ENCODE measurements at places on chromosomes 7 and 10. TPM values are rescaled to one million over a fixed set of nuclear protein-coding genes. Genes with fewer than 3 reads are reported as not detected.
A peak's percentile ranks its signal among the peaks of the same experiment; 100 is the strongest.

GRCh38 chr10:20133669-20134189 is 317.5 kb downstream of the PLXDC2 start:
- DNase-seq: no peak

GRCh38 chr7:108618056-108618455 is 48.4 kb downstream of the DNAJB9 start:
- DNase-seq: no peak

- peak; percentile 25 for DNase-seq
Measured at GRCh38 chr7:87797798-87798403, 78.3 kb downstream of the SLC25A40 start.

DNA sequence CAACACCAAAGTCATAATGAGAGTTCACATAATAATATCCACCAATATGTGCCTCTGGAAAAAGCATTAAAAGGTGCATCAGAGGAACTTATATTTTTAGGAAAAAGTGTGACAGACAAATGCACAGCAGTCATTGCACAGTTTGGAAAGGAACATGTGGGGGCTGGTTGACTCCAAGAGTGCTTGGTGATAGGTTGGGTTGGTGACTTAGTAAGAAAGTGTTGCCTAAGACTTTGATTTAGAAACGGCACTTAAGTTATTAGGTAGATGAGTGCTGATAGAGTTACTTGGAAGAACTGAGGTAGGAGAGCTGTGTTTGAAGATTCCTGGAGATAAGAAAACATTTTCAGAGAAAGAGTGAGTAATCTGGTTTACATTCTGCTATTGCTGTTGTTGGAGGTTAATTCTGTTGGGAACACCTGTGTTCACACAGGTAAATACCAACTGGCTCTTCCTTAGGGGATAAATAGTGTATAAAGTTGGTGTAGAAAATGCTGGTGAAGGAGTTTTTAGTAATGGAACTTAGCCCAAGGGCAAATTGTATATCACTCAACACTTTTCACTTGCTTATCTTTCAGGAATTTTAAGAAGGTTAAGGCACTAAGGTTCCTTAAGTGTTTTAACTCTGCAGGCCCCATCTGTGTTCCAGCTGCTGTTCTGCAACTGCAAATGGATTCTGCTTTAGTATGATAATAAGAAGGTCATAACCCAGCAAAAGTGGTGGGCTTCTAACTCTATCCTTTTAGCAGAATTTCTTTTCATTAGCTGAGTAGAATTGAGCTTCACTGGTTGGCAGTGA is 196.1 kb downstream of the NSUN6 start:
- no peak for DNase-seq

The UTF1 gene
- 0.18 TPM for total RNA-seq

GRCh38 chr7:54802841-54803240 is 43.8 kb upstream of the SEC61G start:
- DNase-seq: peak; percentile 23

GRCh38 chr10:50431133-50431532 is 179.8 kb upstream of the ASAH2 start:
- DNase-seq: peak; percentile 68

The SORCS3 gene
- 1.00 TPM for total RNA-seq

The FAM149B1 gene
- 14.9 TPM for total RNA-seq

DNA sequence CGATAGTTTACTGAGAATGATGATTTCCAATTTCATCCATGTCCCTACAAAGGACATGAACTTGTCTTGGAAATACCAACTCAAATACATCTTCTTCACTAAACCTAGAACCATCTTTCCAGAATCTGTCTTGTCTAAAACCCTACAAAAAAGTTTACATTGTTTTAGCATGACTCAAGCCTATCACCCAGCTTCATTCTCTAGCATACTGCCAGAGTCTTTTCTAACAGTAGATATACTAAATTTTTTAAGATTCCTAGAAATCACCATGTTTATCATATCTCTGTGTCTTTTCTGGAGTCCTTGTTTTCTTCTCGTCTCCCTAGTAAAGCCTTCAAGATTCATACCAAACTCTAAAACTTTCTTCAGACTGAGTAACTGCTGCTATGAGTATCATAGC is 129.7 kb downstream of the SEMA3E start:
- DNase-seq: no peak

DNA sequence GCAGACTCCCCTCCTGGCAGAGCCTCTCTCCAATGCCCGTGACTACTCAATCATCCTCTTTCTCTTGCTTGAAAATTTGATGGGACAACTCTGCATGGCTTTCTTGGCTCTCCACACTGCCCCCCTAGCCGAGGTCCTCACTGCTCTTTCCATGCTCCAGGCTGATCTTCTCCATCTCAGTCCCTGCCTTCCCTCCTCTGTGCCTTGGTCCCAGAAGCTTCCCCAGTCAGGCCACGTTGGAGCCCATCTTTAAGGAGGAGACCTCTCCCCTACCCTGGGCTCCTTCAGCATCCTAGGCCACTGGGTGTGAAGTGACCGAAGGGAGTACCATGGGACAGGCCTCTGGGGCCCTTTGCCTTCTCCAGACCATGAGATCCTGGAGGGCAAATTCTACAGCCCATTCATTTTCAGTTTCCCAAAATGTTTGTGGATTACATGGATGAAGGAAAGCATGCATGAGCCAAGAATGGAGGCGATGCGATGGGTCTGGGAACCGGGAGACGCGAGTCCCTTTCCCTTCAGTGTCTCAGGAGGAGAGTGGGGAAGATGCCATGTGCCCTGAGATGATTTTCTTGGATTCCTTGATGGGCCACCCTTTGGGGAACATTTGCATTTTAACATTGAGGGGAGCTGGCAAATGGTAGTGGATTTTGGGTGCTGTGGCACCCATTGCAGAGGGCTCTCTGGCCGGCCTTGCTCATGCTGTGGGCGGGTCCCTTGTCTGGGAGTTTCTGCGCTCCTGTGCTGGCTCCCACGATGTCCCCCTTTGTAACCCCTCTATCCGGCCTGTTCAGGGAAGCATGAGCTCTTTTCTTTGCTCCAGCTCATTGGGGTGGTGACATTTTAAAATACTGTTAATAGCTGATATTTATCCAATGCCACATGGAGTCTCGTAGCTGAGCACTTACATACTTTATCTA is 376.6 kb downstream of the RPS24 start:
- DNase-seq: no peak

The NOBOX gene
- total RNA-seq: not detected

- peak; percentile 27 for DNase-seq
Measured at GRCh38 chr7:106870983-106871410, 5.9 kb downstream of the PIK3CG start.

The MBL2 gene
- total RNA-seq: not detected

DNA sequence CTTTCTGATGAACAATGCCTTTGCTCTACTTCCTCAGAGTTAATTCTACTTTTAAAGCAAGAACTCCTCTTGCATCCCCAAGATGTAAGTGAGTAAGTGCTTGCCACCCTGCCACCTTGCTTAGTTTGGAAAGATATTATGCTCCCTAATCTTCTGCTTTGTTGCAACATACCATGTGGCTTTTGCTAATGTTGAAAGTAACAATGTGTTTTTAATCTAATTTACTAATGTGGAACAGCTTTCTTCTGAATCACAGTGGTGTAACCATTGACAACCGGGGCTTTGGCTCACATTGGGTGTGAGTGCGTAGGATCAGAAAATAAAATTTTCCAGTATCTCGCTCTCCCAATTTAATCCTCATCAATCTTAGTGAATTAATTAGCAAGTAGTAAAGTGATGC is 254.1 kb upstream of the PTER start:
- no peak for DNase-seq

The SEMA4G gene
- total RNA-seq: 5.9 TPM

GRCh38 chr7:47502240-47502877 is 79.6 kb downstream of the TNS3 start:
- DNase-seq: no peak

DNA sequence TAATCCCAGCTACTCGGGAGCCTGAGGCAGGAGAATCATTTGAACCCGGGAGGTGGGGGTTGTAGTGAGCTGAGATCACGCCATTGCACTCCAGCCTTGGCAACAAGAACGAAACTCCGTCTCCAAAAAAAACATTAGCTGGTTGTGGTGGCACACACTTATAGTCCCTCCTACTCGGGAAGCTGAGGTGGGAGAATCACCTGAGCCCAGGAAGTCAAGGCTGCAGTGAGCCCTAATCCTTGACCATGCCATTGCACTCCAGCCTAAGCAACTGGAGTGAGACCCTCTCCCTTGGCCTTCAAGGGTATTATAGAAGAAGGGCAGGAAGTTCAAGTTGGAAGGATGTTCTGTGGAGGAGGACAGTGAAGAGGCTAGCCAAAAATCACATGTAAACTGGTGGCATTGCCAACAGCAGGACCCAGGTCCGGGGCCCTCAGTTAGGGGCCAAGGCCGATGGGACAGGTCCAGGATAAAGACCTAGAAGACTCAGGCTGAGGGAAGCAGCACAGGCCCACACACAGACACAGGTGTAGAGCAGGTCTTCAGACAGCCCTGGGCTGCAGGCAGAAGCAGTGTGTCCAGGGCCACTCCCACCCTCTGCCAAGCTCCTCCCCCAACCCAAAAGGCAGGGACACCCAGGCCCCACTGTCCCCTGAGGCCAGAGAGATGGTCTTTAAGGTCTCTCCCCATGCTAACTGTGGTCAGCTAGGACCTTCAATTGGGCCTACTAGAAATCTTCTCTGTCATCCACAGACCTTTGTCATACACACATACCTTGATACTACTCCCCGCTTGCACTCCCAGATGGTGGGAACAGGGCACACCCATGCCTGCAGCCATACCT is 8.4 kb upstream of the SAMD8 start:
- DNase-seq: no peak

The TACR2 gene
- total RNA-seq: not detected

- DNase-seq: no peak
Measured at GRCh38 chr7:117772421-117772820, 100.8 kb downstream of the CTTNBP2 start.

The PDZD7 gene
- total RNA-seq: 2.2 TPM

The CHAT gene
- total RNA-seq: 1.00 TPM

- no peak for DNase-seq
Measured at GRCh38 chr7:85090919-85091564, 95.8 kb downstream of the SEMA3D start.

GRCh38 chr10:55750458-55750857 is 610.6 kb downstream of the ZWINT start:
- DNase-seq: no peak

- DNase-seq: peak; percentile 85
Measured at GRCh38 chr7:67311901-67312300, 315.3 kb downstream of the TYW1 start.

DNA sequence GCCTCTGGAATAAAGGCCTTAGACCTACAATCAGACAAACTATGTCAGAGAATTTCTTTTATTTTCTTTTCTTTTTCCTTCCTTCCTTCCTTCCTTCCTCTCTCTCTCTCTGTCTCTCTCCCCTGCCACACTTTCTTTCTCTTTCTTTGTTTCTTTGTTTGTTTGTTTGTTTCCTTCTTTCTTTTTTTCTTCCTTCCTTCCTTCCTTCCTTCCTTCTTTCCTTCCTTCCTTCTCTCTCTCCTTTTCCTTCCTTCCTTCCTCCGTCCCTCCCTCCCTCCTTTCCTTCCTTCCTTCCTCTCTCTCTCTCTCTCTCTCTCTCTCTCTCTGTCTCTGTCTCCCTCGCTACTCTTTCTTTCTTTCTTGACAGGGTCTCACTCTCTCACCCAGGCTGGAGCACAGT is 242.6 kb downstream of the GATA3 start:
- no peak for DNase-seq

DNA sequence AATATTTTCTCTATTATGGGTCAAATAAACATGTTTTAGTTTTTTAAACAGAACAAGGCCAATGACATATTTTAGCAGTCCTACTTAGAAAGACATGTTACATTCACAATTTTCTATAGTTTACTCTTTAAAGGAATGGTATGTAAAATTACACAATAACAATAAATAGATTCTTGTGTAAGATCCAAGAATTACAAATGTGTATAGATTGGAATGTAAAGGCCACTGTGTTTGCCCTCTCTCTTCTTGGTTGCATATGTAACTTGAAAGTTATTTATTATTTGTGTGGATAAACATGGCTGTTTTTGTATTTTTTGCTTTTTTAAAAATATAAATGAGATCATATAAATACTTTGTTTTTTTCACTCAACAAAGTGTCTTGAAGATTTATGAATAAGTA is 979.3 kb upstream of the CELF2 start:
- DNase-seq: no peak

The TRIM4 gene
- 4.6 TPM for total RNA-seq

DNA sequence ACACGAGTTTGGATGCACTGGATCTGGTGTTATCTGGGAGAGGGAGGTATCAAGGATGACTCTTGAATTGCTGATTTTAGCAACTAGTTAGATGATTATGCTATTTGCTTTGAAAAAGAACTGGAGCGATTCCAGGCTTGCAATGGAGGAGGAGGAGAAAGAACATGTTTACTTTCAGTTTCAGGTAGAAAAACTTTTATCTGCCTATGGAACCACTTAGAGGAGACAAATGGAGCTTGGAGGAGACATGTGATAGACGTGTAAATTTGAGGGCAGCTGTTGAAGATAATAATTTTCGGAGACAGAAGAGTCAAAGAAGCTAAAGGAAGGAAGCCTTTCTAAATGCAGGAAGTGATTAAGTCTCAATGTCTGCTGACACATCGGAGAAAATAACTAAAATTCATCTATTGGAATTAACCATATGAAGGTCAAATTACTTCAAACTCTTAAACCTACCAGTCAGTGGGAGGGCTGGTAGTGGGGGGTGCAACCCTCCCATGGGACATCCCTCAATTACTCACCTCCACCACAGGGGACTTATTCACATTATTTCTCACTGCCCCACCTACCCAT is 56.4 kb upstream of the GNAI1 start:
- DNase-seq: peak; percentile 24

The CYP26C1 gene
- total RNA-seq: not detected

- no peak for DNase-seq
Measured at GRCh38 chr10:5490032-5490431, 9.3 kb downstream of the CALML5 start.

DNA sequence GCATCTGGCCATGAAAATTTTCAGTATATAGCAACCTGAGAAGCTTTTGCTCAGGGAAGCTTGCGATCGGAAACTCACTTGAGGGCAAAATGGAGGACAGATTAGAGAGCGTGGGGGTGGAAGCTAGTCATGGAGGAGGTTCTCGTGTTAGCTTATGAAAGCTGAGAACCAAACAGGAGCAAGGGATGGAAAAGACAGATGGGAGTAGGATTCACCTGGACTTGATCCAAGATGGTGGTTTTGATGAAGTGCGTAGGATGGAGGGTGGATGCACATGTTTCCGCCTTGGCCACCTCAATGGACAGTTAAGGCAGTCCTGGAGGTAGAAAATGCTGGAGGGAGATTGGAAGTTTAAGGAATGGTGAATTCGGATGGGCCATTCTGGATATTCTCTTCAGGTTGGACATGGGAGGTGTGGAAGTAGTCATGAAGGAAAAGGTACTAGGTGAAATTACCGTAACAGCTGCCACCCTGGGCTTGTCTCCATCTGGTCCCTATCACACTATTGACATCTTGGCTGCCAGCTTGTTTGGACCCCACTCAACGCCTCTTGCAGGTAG is 6.3 kb upstream of the C10orf95 start:
- no peak for DNase-seq

DNA sequence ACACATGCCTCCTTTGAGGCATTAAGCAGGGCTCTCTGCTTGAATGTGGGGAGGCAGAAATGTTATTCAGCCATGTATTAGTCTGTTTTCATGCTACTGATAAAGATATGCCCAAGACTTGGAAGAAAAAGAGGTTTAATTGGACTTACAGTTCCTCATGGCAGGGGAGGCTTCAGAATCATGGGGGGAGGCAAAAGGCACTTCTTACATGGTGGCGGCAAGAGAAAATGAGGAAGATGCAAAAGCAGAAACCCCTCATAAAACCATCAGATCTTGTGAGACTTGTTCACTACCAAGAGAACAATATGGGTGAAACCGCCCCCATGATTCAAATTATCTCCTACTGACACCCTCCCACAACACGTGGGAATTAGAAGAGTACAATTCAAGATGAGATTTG is 37.9 kb downstream of the ST7 start:
- DNase-seq: no peak

- no peak for DNase-seq
Measured at GRCh38 chr10:128073890-128074289, 52.3 kb downstream of the MKI67 start.

Measured in astrocyte (in vitro differentiated cells and primary cell).